NCI-H2171 (cell line): ENCODE measurements at places on chromosomes 7 and 10.

DNA sequence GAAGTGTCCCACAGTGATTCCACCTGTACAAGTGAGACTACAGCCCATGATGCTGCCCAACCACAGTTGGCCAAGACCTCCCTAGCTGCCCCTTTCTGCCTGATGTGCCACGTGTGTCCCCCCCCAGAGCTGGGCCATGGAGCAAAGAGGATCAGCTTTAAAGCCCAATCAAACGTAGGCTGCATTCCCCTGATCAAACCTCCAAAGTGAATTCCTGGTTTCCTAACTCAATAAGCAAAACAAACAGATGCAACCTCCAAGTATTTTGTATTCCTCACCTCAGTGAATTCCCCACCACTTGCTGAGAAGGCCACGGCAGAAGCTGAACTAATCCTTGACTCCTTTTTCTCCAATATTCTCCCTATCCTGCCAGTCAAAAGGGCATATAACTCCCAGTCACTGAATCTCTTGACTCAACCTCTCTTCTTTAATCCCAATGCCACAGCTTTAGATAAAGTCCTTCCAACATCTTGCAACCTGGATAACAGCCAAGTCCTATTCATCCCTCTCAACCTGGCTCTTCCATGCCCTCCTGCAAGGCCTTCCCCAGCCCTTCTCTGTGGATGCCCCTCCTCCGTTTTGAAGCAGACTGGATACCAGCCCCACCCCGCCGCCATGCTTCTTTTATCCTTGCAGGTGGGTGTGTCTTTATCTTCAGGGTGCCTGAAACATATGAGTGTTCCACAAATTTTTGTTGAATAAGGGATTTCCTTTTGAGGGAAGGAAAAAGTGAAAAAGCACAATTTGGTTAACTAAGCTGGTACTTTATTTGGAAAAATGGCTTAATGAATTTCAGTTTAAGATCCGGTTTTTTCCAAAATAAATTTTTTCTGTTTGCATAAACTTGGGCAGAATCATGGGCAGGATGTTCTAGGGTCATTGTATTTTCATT is 285.2 kb upstream of the MKLN1 start:
- DNase-seq: no peak

DNA sequence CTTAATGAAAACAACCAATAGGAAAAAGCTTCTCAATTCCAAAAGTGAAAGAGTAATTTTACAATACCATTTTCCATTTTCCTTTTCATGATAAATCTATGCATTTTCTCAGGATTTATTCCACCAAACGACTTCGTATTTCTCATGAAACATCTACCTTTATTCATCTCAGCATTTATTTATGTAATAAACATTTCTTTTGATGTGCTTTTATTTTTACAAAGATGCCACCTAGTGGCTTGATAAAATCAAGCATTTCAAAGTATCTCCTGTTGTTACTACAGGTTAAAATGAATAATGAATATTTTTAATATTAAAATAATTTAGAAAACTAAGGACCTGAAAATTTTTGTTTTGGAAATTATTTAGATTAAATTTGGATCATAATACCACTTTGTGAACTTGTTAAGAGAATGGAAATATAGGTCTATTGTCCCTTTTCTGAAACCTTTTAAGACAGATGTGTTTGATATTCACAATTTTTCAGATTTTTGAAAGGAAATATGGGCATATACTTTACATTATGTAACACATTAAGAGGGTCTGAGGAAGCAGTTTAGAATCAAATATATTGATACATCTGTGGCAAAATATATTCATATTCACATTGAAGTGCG is 2.7 kb upstream of the IQUB start:
- DNase-seq: no peak

- no peak for DNase-seq
Measured at GRCh38 chr7:134933460-134934068, 52.7 kb upstream of the AGBL3 start.

DNA sequence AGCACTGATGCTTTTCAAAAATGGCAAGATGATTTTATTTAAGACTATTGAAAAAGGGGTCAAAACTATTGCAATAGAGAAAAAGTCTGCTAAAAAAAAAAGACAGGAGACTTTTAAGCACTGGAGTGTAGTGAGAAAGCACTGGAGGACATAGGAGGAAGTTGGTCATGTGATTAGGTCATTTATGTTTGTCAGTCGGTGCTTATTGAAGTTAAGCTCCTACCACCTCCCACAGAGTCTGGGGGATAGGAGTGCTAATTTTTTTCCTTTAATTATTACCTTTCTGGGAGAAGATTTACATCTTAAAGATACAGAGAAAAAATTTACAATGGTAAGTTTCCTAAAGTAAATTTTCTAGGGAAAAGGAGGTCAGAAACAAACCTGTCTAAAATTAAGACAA is 80.2 kb upstream of the TMEM229A start:
- no peak for DNase-seq

DNA sequence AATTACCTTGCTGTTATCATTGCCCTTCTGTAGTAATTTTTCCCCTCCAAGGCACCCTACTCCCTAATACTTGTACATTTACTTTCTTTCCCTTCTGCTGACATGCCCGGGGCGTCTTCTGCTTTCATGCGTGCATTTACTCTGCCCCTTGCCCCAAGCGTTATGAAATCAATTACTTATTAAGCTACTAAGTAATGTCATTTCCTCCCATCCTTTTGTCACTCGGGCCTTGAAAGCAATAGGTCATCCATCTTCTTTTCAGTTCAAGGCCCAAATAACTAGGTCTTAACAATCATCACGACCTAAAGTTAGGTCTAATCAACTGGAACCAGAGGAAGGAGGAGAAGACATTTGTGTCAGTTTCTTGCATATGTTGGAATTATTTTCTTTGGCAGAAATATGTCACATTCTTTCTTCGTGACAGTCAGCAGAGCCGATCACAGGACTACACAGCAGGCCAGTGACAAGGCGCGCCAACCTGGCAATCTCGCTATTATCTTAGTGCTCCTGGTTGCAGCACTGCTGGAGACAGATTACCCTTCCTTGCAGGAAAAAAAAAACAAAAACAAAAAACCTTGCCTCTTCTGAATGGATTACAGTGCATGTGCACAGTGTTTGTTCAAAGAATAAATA is 179.2 kb downstream of the RELN start:
- DNase-seq: no peak

GRCh38 chr7:110326966-110327365 is 764.0 kb upstream of the LRRN3 start:
- no peak for DNase-seq

DNA sequence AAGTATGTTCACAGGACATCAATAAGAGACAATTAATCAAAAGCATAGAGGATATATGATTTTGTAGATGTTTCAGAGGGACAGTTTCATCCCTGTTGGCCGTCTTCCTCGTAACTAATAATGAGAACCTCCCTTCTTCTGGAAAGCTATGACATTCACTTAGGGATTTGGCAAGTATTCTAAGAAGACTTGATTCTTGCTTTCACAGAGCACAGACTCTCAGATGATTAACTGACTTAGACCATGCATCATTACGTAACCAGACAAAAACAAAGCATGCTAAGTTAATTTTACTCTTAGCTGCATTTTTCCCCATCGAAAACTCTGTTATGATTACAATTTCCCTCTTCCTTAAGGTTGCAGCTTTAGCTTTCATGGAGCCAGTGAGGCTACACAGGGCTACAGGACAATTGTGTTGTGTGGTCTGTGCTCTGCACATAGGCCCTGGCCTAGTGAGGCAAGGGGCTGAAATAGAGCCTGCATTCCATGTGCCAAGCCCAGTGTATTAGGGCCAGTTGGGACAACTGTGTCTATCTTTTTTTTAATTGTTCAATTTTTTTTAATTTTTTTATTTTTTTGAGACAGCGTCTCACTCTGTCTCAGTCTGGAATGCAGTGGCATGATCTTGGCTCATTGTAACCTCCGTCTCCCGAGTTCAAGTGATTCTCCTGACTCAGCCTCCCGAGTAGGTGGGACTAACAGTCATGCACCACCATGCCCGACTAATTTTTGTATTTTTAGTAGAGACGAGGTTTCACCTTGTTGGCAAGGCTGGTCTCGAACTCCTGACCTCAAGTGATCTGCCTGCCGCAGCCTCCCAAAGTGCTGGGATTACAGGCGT is 105.3 kb downstream of the PLXDC2 start:
- no peak for DNase-seq

GRCh38 chr7:11297764-11298163 is 324.1 kb downstream of the PHF14 start:
- no peak for DNase-seq

DNA sequence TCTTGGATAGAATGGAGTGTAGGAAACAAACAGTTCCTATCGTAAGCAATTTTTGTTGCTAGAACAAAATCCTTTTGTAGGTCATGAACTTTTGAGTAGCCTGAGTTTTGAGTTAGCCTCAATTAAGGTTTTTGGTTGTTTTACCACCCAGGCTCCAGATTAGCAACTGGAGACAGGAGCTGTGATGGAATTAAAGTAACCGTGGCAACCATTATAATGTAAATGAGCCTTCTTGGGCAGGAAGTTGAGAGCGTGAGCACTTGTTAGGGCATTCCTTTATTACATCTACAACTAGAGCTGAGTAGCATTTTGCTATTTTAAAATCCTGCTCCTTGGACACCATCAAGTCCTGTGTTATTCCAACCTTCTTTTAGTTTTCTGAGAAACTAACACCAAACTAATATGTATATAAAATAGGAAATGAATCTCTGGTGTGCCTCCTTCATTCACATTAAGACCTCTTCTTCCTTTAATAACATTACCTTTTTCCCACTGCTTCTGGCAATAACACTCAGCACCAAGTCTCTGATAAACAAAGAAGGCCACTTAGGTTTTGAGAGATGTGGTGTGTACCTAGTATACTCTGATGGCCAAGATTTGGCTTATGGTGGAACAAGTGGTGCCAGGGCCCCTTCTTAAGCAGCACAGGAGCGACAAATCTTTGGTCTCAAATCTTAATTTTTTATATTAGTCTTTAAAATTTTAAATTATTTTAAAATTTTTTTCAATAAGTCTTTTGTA is 34.0 kb downstream of the AHCYL2 start:
- DNase-seq: no peak

DNA sequence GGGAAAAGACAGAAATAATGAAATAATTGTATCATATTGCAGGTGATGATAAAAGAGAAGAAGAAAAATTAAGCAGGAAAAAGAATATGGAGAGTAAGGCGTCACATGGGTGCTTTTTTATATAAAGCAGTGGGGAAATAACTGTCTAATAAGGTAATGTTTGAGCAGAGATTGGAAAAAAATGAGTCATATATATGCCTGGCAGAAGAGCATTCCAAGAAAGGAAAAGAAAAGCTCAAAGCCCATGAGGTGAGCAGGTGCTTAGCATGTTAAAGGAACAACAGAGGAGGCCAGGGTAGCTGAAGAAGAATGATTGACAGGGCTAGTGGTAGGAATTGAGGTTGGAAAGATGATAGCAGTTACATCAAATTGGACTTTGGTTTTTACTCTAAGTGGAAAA is 739.5 kb downstream of the SORCS1 start:
- DNase-seq: no peak

DNA sequence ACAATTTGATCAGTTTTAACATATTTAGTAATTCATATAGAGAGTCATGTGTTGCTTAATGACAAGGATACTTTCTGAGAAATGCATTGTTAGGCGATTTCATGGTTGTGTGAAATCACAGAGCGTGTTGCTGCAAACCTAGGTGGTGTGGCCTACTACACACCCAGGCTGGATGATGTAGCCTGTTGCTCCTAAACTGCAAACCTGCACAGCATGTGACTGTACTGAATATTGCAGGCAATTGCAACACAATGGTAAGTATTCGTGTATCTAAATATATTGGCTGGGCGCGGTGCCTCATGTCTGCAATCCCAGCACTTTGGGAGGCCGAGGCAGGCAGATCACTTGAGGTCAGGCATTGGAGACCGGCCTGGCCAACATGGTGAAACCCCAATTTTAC is 73.7 kb upstream of the BAIAP2L1 start:
- DNase-seq: no peak

DNA sequence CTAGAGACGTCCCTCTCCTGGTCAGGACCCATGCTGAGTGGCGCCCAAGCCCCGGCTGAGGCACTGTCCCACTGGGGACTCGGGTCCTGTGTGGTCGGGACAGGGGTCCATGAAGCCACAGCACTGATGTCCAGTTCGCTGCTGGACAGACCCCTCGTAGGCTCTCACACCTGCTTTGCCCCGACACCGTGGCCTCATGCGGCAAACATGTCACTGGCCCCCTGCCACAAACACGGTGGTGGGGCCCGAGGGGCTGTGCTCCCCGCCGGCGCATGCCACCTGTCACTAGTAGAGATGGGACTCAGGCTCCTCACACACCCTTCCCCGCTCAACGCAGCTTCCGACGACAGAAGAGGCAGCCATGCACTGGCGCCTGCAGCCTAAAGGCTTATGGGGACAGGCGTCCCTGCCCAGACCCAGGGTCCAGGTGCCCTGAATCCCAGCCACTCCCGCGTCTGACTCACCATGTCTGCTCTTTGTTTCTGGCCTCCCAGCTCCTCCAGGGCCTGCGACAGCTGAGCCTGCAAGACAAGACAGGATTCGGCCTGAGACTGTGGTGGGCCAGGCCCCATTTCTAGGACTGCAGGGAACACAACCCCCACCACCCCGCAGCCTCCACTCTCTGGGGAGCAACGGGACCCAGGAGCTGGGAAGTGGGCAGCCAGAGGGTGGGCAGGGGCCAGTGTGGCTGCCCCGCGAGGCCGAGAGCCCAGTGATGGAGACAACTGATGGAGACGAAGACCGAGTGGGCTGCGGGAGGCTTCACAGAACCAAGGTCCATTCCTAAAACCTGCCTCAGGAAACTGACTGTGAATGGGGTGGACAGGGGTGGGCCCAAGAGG is 230.9 kb downstream of the MAD1L1 start:
- DNase-seq: no peak

DNA sequence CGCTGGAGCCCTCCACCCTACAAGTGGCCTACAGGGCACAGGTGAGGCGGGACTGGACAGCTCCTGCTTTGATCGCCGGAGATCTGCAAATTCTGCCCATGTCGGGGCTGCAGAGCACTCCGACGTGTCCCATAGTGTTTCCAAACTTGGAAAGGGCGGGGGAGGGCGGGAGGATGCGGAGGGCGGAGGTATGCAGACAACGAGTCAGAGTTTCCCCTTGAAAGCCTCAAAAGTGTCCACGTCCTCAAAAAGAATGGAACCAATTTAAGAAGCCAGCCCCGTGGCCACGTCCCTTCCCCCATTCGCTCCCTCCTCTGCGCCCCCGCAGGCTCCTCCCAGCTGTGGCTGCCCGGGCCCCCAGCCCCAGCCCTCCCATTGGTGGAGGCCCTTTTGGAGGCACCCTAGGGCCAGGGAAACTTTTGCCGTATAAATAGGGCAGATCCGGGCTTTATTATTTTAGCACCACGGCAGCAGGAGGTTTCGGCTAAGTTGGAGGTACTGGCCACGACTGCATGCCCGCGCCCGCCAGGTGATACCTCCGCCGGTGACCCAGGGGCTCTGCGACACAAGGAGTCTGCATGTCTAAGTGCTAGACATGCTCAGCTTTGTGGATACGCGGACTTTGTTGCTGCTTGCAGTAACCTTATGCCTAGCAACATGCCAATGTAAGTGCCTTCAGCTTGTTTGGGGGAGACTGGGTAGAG is at the start of gene COL1A2:
Gene COL1A2, plus strand, starts transcription at position 459 of the 704 bp plus-strand sequence. Its CDS starts 137 bp downstream, at position 596.
- no peak for DNase-seq

- DNase-seq: peak; percentile 78
Measured at GRCh38 chr7:151689196-151689971, 169.7 kb upstream of the RHEB start.

- no peak for DNase-seq
Measured at GRCh38 chr7:103504505-103505135, 58.6 kb upstream of the SLC26A5 start.
